ENCODE measurements at places on chromosomes 3 and 15.

- DNase-seq = no peak
Measured at GRCh38 chr3:177816667-177817208, 619.5 kb upstream of the TBL1XR1 start.

- DNase-seq = peak; percentile 87
Measured at GRCh38 chr3:44712455-44713075, at the start of gene ZNF502. Gene ZNF502, plus strand, starts transcription at chr3:44712660. Its CDS starts 7,602 bp downstream, at chr3:44720262.

DNA sequence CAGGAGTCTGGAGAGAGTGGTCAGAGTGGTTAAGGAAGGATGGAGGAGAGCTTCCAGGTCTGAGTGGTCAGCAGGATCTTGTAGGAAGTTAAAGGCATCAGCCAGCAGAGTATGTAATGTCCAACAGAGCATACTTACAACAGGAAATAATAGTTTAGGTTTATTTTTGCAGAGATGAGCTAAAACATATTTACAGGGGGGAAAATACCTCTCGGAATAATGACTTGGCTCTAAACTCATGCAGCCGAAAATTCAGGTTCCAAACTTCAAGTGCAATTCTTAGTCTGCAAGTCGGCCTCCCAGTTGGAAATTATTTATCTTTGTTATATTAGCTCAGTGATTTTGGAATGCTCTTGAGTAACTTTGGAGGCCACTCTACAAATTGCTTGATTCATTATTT, 385.0 kb upstream of the C2CD4B start:
- no peak for DNase-seq

GRCh38 chr3:194007592-194008337, 128.2 kb upstream of the HES1 start:
- DNase-seq = no peak

GRCh38 chr3:87358066-87358465, 81.7 kb upstream of the POU1F1 start:
- no peak for DNase-seq

DNA sequence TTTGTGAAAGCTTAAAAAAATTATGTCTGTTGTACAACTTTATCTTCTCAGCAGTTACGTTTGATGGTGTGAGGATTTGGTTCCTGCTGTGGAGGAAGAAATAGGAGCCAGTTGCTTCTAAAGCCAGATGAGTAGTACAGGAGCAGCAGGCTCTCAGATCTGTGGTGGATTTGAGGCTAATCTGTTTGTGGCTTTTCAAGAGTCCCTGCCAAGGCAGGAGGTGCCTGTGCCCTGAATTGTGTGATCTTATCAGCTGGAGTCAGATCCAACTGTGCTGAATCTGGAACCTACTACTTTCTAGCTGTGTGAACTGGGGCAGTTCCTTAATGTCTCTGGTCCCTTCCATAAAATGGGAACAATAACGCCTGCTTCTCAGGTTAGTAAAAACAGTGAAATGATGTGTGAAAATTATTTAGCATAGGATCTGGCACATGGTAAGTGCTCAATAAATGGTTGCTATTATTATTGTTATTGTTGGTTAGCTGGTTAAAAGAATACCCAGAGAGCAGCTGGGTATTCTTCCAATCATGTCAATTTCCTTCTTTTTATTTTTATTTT, 7.7 kb downstream of the CLDN11 start:
- DNase-seq = no peak

DNA sequence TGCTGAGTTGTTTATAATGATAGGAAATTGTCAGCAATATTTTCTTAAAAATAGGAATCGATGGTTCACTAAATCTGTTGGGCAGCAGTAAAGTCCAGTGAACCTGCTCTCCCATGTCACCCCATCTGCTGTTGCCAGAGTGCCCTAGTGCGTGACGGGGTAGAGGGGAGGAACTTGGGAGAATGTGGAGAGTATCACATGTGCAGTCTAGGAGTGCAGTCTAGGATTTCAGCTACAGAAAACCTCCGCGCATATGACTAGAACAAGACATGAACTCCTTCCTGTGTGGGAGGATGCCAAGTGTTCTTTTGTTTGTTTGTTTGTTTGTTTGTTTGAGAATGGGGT, 74.6 kb upstream of the ACAD9 start:
- no peak for DNase-seq

DNA sequence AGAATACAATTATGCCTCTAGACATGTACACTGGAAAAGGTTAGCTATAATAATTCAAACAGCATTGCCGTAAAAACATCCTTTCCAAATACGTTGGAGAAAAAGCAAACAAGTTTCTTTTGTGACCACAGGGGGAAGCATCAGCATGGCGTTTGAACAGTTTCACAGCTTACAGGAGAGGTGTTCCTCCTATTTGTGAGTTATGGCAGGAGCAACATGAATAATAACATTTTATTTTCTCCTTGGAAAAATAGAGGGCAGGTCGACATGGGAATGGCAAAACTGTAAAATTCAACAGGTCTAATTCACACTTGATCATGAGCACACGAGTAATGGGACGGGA, 39.7 kb upstream of the GADL1 start:
- DNase-seq = peak; percentile 72

GRCh38 chr3:152026033-152026556, 152.7 kb downstream of the SUCNR1 start:
- peak; percentile 89 for DNase-seq

DNA sequence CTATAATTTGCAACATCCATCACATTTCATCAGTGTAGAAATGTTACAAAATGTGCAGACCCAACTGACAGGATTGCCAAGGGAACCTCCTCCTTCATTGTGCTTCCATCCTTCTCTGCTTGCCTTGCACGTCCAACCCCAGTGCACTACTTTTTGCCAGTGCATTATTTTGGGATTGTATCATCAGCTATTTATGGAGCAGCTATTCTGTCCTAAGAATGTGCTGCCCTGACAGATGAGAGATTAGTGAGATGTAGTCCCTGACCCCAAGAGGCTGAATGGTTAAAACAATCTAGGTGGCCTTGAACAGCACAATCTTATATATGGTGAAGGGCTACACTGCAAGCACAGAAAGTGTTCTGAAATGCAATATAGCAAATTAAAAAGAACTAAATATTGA, 935.8 kb downstream of the IGSF11 start:
- no peak for DNase-seq

DNA sequence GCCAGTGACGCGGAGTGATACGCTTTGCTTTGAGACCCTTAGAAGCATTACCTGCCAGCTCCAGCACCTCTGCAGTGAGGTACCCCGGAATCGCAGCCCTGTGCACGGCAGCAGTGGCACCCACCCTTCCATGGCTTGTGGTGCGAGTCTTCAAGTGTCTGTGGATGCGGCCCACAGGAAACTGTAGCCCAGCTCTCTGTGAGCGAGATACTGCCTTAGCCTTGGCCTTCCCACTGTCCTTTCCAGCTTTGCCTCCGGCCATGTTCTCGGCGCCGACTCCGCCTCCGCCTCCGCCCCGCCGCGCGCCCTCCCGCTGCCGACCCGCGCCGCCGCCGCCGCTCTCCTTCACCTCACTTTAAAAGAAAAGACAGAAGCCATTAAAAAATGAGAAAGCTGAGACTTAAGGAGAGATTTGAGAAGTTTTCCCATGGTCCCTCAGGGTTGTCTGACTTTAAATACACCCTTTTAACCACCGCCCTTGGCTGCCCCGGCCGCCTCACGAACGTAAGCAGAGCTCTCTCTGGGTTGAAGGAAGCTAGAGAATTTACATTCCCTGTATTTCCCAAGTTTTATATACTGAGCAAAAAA, 78.5 kb upstream of the FAM174B start:
- DNase-seq = no peak

- no peak for DNase-seq
Measured at GRCh38 chr3:140351466-140351865, 326.4 kb upstream of the TRIM42 start.

- no peak for DNase-seq
Measured at GRCh38 chr3:186209810-186210752, 101.2 kb upstream of the ETV5 start.

DNA sequence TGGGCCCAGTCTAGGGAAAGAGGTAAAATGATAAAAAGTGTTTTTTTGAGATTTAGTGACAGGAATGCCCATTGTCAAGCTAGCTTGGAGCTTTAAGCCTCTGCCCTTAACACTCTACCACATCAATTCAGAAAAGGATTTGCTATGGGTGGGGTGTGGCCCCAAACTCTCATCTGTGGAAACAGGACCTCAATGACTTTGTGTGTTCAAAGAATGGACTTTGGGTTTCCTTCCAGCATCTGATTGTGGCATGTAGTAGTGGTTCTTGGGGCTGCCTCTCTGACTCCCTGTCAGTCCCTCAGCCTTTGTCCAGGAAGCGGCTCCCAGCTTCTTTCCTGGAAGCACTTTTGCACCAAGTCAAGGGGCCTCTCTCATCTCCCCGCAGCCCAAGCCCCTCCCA, 56.1 kb downstream of the CCNL1 start:
- no peak for DNase-seq

DNA sequence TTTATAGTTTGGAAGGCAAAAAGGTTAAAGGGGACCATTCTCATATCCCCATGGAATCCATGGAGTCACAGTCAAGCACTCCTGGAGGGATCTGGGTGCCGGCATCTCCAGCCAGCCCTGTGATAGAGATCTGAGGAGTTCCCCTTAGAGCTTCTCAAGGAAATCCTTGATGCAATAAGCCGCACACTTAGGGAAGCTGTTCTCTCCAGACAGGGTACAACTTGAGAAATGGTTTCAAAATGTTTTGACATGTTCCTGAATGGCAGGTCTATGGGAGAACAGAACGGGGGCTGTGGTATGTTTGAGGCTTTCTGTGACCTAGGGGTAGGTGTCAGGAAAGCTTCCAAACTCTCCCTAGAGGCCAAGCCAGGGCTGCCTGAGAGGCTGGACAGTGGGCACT, 292.9 kb downstream of the TLE3 start:
- no peak for DNase-seq
